ENCODE measurements at places on chromosomes 5 and 9.

DNA sequence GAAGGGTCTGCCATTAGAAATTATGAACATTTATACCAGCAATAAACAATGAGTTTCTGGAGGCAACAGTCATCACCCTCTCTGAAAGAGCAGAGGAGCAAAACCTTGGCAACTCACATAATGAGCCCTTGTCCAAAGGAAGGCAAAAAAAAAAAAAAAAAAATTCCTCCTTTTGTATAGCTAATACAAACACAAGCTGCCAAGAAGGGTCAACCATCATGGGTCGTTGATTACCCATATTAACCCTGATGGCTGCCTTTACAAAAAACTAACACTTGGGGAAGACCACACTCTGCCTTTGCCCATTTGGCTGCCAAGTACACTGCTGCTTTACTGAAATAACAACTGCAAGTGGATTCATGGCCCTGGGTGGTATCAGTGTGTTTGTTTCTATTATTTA lies 272.7 kb downstream of the ADAMTSL1 start:
- DNase-seq, result peak; percentile 73

DNA sequence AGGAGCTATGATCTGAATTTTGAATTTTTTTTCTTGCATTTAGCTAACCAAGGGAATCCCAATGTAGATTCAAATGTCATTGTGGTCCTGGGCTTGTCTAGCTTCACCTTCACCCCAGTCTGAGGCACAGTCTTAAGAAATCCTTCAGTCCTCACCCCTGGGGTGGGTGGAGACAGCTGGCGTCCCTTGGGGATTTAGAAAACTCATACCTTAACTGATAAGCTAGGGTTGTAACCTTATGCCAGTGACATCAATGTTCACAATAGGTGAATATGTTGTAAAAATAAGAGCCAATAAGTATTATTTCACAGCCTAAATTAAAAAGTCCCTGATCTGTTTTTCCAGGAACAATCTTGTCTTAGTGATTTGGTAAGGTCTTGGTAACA lies 4.6 kb downstream of the ISOC1 start:
- no peak for DNase-seq

DNA sequence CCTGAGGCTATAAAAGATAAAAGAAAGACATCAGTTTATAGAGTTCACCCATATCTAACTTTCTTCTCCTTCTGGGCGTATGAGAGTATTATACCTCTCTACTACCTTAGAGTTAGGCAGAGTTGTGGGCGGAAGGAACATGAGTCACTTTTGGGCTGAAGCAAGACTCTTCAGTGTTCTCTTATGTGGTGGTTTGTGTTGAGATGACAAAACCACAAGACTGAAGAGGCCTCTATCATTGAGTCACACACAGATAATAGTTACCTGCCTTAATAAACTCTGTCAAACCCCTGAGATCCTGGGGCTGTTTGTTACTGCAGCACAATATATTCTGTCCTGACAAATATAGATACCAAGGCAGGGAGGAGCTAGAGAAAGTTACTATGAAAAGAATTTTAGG lies 184.2 kb downstream of the EFNA5 start:
- no peak for DNase-seq

- DNase-seq, result peak; percentile 54
Observed at GRCh38 chr9:131799177-131799823, 59.4 kb upstream of the RAPGEF1 start.

GRCh38 chr9:91246846-91247245 lies 114.9 kb downstream of the AUH start:
- peak; percentile 30 for DNase-seq

DNA sequence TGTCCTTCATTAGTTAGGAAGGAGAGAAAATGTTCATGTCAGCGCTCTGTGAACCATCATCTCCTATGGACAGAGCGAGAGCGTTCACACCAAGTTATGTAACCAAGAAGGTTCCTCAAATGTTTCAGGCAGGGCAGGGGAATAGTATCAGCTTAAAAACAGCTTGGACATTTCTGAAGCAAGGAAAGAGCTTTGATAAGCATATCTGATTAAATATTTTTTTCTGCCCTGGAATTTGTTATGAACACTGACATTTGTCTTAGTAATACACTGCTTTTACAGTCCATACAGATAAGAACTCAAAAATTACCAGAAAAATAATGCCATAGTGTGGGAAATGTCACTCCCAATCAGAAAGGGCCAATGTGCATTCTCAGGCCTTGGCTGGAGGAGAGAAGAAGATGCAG lies 66.3 kb upstream of the LIFR start:
- DNase-seq, result no peak

GRCh38 chr9:132068605-132069004 lies 11.1 kb downstream of the MED27 start:
- DNase-seq, result peak; percentile 51

DNA sequence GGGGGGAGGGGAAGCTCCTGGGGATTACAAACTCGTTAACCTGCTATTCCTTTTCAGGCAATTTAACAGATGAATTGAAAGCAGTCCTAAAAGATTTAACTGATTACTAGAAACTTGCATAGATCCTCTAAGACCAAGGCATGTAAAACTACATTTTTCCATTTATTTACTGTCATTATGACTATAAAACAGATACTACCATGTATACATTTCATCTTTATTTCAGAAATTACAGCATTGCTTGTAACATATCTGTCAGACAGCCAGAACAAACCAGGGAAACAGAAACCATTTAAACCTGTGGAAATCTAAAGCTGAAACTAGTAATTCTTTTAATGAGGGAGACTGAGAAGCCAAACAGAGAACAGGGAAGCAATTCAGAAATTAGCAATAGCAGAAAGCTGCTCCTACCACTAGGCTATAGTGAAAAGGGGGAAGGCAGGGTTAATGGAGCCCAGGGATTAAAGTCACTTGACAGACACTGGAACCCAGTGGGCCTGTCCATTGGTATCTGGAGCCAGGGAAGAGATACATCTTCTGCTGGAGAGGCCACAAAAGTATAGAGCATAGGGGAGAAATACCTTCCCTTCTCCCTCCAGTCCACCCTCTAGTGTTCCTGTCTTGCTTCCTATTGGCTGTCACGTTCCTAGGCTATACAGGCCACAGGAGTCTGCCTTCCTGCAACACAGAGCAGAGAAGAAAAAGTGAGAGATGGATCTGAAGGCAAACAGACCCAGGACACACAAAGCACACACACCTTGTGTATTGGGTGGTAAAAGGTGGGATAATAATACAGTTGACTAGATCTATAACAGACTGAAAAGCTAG lies 33.8 kb downstream of the PDCD1LG2 start:
- no peak for DNase-seq

GRCh38 chr9:20921362-20921761 lies 110.1 kb downstream of the HACD4 start:
- no peak for DNase-seq

GRCh38 chr9:106875529-106875928 lies 12.6 kb downstream of the ZNF462 start:
- DNase-seq, result no peak

DNA sequence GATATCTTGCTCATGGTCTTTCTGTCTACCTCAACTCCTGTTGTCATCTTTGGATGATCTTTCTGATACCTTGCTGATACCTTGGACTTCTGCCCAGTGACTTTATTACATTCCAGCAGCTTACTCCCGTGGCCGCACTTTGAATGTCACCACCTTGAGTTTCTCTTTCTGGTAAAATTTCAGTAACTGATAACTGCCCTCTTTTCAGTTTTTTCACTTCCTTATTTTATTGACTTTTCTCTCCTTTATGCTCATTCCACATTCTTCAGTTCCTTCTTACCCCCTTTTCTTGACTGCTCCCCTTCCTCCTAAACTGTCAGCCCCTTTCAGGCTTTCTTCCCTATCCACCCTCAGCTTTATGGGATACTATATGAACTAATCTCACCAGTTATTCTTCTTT lies 7.0 kb upstream of the FBXO4 start:
- no peak for DNase-seq

DNA sequence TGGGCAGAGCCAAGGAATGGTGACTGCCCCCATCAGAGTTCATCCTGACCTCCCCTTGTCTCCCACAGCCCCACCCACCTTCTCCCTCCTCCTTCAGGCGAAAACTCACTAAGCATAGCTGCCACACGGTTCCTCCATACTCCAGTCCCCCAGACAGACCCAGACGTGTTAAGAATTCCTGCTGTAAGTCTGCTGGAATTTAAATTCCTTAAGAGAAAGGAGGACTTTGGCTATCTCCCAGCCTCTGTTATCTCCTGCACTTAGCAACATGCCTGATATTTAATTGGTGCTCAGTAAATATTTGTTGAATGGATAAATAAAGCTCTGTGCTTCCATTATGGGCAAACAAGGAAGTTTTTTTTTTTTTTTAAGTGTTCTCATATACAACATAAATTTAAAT lies 213.7 kb downstream of the RFK start:
- DNase-seq, result no peak

DNA sequence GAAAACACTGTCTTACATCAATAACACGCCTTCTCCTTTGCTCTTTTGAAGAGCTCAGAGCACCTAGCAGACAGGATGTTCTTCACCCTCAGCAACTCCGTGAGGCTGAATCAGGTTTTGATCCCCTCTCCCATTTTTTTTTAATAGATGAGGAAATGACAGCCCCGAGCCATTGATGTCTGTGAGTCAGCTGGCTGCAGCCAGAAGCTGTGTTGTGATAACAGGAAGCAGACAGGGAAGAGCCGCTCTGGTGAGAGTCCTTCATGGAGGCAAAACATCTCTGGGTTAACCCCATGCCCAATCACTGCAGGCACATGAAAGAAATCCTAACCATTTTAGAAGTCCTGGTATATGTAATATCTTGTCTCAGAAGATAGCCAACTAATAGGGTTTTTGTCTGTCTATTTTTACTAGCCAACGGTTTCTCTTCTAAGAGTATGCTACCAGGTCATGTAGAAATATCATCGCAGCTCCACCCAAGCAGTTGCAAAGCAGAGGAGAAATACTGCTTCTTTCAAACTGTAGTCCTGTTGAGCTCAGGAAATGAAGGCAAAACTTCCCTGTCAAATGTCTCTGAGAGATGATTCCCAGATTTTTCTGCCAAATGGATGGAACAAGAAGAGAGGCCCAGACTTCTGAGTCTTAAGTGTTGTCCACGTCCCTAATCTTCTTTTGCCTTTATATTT lies 568.9 kb downstream of the CCDC171 start:
- no peak for DNase-seq

DNA sequence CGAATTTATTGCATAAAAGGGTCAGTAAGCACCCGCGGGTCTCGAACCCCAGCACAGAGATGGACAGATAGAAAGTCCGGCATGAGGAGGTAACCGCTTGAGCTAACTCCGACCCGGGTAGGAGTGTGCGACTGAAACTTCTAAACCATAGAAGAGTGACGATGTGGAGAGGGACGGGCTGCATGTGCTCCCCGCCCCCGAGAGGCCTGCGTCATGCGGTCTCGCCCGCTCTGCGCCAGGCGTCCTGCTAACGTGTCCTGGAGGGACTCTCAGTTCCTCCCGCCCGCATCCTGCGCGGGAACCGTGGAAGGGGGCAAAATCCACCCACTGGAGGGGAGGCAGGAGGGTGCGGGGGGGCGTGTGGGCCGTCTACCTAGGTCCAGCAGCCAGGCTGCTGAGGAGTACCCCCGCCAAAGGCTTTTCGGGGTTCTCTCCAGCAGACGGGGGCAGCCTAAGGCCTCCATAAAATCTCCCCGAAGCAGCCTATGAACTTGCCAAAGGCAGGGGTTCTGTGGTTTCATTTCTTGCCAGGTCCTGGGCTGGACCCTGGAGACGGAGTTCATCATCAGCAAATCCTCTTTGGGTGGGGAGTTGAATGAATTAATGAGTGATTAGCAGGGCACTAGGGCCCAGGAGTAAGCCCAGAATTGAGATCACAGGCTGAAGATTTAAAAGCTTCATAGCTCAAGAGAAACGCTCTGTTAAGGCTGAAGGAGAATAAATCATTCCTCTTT lies 51.9 kb downstream of the TGFBI start:
- DNase-seq, result peak; percentile 53

- no peak for DNase-seq
Observed at GRCh38 chr5:154706416-154706815, 48.8 kb upstream of the LARP1 start.

GRCh38 chr5:129943936-129944335 lies 39.7 kb downstream of the CHSY3 start:
- no peak for DNase-seq

GRCh38 chr9:122506964-122507363 lies 3.6 kb upstream of the OR1J2 start:
- no peak for DNase-seq

DNA sequence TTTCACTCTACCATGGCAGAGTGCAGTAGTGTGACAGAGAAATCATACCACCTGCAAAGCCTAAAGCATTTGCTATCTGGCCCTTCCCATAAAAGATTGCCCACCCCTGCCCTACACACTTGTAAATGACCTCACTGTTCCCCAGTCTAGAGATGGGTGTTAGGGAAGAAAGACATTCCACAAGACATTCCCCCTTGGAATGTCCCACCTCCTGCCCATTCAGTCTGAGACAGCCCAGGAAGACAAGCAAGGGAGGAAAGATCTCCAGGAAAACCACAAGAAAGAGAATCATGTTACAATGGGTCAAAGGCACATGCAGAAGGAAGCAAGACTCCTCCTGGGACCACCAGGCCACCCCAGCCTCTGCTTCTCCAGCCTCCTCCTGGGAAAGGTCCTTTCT lies 230.0 kb downstream of the AGTPBP1 start:
- DNase-seq, result no peak

GRCh38 chr5:82349652-82350051 lies 71.5 kb upstream of the RPS23 start:
- no peak for DNase-seq

GRCh38 chr9:69980041-69980440 lies 63.6 kb upstream of the MAMDC2 start:
- DNase-seq, result no peak

- DNase-seq, result no peak
Observed at GRCh38 chr5:68214482-68215207, 911 bp upstream of the PIK3R1 start.

- DNase-seq, result no peak
Observed at GRCh38 chr5:4881366-4882002, 258.6 kb upstream of the ADAMTS16 start.

DNA sequence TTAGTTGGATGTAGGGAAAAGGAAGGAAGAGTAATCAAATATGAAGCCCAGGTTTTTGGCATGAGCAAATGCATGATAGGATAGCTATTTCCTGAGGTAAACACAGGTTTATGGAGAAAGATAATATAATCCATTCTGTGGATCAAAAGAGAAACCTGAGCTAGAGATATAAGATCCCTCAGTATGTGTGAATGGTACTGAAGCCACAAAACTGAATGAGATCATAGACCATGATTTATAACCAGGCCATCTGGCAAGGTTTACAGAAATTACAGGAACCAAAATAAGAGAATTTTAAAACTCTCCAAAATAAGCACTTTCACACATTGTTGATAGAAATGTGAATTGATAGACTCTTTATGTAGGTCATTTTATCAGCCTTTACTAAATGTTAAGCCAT lies 28.7 kb upstream of the ECM2 start:
- no peak for DNase-seq

All from retina (tissue), 1 donor.